H54 (cell line): ENCODE measurements at places on chromosomes 5 and 9.

GRCh38 chr9:128416432-128417019, 4.1 kb upstream of the CERCAM start:
- DNase-seq: no peak

GRCh38 chr5:17219469-17219868, 2.0 kb downstream of the BASP1 start:
- no peak for DNase-seq

GRCh38 chr5:126358525-126358924, 64.7 kb upstream of the GRAMD2B start:
- no peak for DNase-seq

- no peak for DNase-seq
Observed at GRCh38 chr9:95053611-95054570, 263.6 kb downstream of the FANCC start.

DNA sequence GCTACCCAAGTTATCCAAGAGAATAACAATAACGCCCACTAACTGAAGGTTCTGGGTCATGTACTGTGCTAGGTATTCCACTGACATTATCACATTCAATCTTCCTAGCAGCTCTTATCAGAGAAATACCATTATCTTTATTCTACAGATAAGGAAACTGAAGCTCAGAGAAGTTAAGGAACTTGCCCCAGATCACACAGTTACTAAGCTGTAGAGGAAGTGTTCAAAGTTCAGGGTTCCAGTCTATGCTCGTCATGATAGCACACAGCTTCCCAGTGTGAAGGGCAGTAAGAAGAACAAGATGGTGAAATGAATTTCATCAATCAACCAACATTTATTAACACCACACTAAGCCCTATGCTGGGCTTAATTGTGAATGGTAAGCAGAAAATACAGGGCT, 29.6 kb downstream of the ELOVL7 start:
- no peak for DNase-seq
